A673 (cell line): ENCODE measurements at places on chromosomes 1 and 21. TPM values are rescaled to one million over a fixed set of nuclear protein-coding genes. Genes with fewer than 3 reads are reported as not detected.
A peak's percentile ranks its signal among the peaks of the same experiment; 100 is the strongest.

DNA sequence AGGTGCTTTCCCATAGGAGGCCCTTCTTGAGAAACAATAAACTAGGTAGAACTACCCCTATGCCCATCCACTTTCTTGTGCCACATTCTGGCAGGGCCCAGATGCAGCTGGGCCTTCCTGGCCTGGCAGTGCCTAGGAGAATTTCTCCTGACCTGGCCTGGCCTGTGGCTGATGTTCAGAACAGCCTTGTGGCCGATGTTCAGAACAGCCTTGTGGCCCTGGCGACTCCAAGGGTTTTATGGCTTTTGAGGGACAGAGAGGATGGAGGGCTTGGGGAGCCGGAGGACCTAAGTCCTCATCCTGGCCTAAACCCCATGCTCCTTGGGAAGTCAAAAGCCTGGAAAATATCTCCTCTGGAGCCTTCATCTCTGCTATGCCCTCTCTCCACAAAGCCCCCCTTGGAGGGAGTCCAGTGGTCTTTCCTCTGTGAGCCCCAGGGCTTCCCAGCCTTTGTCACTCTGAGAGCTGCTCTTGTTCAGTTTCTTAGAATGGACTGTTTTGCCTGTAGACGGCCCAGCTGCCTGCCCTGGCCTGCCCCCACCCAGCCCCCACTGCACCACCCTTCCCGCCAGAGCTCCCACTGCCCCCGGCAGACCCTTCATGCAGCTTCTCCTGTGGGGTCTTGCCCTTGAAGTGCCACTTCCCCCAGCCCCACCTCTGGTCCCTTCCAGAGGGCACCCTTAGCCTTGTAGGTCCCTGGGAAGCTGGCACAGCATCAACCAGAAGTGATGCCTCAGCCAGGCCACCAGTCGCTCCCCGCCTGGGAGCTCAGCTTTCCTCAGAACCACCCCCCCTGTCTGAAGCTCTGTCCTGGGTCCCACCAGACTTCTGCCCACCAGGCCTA, 7.0 kb downstream of the GPR37L1 start:
- H3K36me3 ChIP-seq = peaks cover 16% of the 10 kb centered on the region
- DNase-seq = no peak
- H3K27ac ChIP-seq = no peak overlapping the region
- no peak overlapping the region for H3K4me3 ChIP-seq
- H3K27me3 ChIP-seq = no peaks in the 10 kb centered on the region
- H3K4me1 ChIP-seq = peaks cover 4% of the 10 kb centered on the region

- no peaks in the 10 kb centered on the region for H3K36me3 ChIP-seq
- no peak overlapping the region for H3K4me3 ChIP-seq
- no peaks in the 10 kb centered on the region for H3K4me1 ChIP-seq
- H3K27me3 ChIP-seq = no peaks in the 10 kb centered on the region
- no peak overlapping the region for H3K27ac ChIP-seq
Measured at GRCh38 chr21:36297938-36298572, 21.9 kb upstream of the MORC3 start.

- no peak overlapping the region for H3K4me3 ChIP-seq
- no peak overlapping the region for H3K27ac ChIP-seq
- no peak for DNase-seq
- H3K27me3 ChIP-seq = no peaks in the 10 kb centered on the region
Measured at GRCh38 chr1:20109223-20109856, 10.0 kb downstream of the PLA2G2D start.

DNA sequence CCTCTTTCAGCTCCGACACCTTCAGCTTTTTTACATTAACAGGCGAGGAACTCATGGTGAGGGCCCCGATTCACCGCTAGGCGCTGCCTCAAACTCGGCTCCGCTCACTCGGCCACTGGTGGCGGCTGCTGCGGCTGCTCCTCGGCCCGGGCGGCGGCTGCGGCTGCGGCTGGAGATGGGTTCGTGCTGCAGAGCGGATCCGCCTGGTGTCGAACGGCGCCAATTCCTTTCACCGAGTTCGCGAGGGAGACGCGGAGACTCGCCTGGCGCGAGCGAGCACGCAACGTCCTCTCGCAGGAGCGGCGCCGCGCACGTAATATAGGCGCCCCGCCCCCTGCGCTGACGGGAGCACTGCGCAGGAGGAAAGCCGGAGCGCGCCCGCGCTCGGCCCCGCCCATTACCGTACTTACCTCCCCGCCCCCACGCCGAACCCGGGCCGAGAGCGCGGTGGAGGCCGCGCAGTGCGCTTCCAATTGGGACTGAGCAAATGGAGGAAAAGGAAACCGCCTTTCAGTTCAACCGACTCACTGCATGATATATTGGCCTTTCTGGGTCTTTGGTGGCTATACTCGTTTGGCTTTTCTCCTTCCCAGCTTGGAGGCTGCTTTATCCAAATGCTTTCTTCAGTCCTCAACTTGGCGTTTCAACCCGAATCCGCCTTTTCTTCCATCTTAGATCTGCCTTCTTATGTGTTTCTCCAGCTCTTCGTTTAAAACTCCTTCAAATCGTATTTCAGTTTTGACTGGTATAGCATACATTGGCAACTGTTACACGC, at the start of gene HNRNPU:
Gene HNRNPU (minus strand): TSS at position 291 of the 775 bp plus-strand sequence. CDS start 236 bp downstream, at position 55.
- peaks cover 21% of the 10 kb centered on the region for H3K4me1 ChIP-seq
- H3K27me3 ChIP-seq = no peaks in the 10 kb centered on the region
- peaks cover 30% of the 10 kb centered on the region for H3K36me3 ChIP-seq
- H3K4me3 ChIP-seq = peak within 1 kb of the TSS; percentile 82
- peak within 1 kb of the TSS; percentile 99 for H3K27ac ChIP-seq

GRCh38 chr1:3553166-3553939, 58.0 kb downstream of the MEGF6 start:
- DNase-seq = no peak
- H3K4me1 ChIP-seq = no peaks in the 10 kb centered on the region
- H3K27me3 ChIP-seq = no peaks in the 10 kb centered on the region

GRCh38 chr21:28337315-28337714, 655.4 kb downstream of the LTN1 start:
- no peak overlapping the region for H3K4me3 ChIP-seq
- H3K36me3 ChIP-seq = no peaks in the 10 kb centered on the region
- no peaks in the 10 kb centered on the region for H3K27me3 ChIP-seq
- DNase-seq = peak; percentile 66

- no peak overlapping the region for H3K27ac ChIP-seq
- no peaks in the 10 kb centered on the region for H3K27me3 ChIP-seq
- H3K4me3 ChIP-seq = no peak overlapping the region
- no peak for DNase-seq
- no peaks in the 10 kb centered on the region for H3K36me3 ChIP-seq
Measured at GRCh38 chr21:31446226-31446855, 102.3 kb upstream of the TIAM1 start.

- no peak overlapping the region for H3K4me3 ChIP-seq
- H3K27ac ChIP-seq = no peak overlapping the region
- no peak for DNase-seq
- no peaks in the 10 kb centered on the region for H3K27me3 ChIP-seq
- H3K36me3 ChIP-seq = no peaks in the 10 kb centered on the region
Measured at GRCh38 chr1:82472489-82473131, 671.9 kb downstream of the ADGRL2 start.

- no peaks in the 10 kb centered on the region for H3K27me3 ChIP-seq
- no peak overlapping the region for H3K27ac ChIP-seq
- H3K4me1 ChIP-seq = no peaks in the 10 kb centered on the region
- no peak overlapping the region for H3K4me3 ChIP-seq
- DNase-seq = no peak
Measured at GRCh38 chr1:24899581-24900485, 30.2 kb downstream of the RUNX3 start.

DNA sequence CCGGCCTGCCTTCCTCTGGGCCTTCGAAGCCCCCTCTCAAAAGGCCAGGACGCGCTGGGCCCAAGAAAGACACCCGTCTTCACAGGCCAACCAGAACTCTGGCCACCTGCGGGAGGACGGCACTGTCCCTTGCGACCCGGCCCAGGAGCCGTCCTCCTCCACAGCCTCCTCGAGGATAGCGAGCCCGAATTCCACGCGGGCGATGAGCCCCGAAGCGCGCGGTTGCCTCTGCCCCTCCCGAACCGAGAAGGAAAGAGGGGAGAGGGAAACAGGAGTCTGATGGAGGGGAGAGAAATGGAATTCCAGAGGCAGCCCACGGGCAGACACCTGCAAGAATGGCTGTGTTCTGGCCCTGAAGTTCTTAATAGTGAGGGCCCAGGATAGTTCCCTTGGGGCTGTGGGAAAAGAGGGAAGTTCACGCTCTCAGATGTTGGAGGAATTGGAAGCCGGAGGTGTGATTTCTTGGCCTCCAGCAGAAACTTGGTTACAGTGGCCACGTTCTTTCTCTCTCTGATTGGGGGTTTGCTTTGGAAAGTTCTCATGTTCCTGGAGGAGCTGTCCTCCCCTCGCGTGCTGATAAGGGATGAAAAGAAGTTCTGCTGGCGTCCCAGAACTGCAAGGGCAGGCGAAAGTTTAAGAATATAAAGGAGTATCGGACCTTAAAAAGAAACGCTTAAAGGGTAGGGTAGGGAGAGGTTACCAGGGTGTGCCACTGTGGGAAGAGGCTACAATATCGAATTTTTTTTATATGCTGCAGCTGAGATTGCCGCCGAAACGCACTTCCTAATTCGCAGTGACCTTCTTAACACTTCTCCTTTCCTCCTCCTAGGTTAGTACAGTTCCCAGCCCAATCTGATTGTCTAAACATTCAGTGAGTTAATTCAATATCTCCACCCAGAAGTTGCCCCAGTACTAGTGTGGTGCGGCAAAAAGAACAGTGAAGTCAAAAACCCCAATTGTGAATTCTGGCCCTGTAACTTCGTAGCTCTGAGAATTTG, 5.8 kb upstream of the SLC44A5 start:
- no peaks in the 10 kb centered on the region for H3K4me1 ChIP-seq
- no peaks in the 10 kb centered on the region for H3K36me3 ChIP-seq
- no peak overlapping the region for H3K27ac ChIP-seq
- H3K4me3 ChIP-seq = peak overlapping the region; percentile 61
- DNase-seq = no peak
- H3K27me3 ChIP-seq = peaks cover 42% of the 10 kb centered on the region

GRCh38 chr1:31503570-31503969, 72.7 kb upstream of the TINAGL1 start:
- H3K36me3 ChIP-seq = no peaks in the 10 kb centered on the region
- H3K27me3 ChIP-seq = no peaks in the 10 kb centered on the region
- no peak for DNase-seq
- H3K4me1 ChIP-seq = no peaks in the 10 kb centered on the region
- no peak overlapping the region for H3K27ac ChIP-seq

GRCh38 chr1:148292915-148293314, 140.8 kb upstream of the NBPF11 start:
- H3K27me3 ChIP-seq = no peaks in the 10 kb centered on the region
- H3K4me3 ChIP-seq = no peak overlapping the region
- no peaks in the 10 kb centered on the region for H3K36me3 ChIP-seq

GRCh38 chr1:43960798-43961197, 9.0 kb upstream of the DPH2 start:
- no peak overlapping the region for H3K27ac ChIP-seq
- DNase-seq = no peak
- H3K4me1 ChIP-seq = no peaks in the 10 kb centered on the region
- H3K4me3 ChIP-seq = no peak overlapping the region

- H3K4me1 ChIP-seq = no peaks in the 10 kb centered on the region
- no peaks in the 10 kb centered on the region for H3K36me3 ChIP-seq
Measured at GRCh38 chr1:4594286-4594991, 60.0 kb upstream of the AJAP1 start.

DNA sequence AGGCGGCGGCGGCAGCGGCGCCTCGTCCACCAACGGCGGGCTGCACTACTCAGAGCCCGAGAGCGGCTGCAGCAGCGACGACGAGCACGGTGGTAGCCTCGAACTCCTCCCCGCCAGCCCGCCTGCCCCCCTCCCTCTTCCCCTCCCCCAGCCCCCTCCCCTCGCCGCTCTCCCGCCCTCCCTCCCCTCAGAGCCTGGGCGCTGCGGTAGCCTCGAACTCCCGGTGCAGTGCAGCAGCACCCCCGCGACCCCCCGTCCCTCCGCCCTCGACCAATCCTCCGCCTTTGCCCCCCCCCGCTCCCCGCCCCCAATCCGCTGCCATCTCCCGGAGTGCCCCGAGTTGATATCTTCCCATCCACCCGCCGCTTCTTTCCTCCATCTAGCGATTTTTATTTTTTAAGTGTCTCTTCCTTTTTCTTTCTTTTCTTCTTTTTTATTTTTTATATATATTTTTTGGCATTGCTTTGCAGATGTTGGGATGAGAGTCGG, 516 bp downstream of the RCOR3 start:
- H3K4me3 ChIP-seq = peak overlapping the region; percentile 98
- peak overlapping the region; percentile 96 for H3K27ac ChIP-seq
- DNase-seq = peak; percentile 75
- H3K4me1 ChIP-seq = peaks cover 17% of the 10 kb centered on the region

DNA sequence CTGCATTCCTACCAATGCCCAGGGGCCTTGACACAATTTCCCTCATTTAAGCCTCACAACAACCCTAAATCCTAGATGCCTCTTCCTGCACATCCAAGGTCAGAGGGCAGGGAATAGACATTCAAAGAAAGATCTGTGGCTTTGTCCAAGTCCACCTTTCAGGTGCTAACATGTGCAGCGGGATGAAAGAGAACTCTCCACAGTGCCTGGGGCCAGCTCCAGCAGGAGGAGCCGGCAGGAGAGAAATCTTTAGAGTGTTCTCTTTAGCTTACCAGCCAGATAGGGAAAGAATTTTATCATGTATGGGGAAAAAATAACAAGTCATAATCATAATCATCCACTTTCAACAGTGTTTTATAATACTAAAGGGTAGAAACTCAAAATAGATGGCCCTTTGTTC, 319.7 kb downstream of the MATN1 start:
- no peak overlapping the region for H3K27ac ChIP-seq
- H3K36me3 ChIP-seq = no peaks in the 10 kb centered on the region
- H3K4me3 ChIP-seq = no peak overlapping the region
- peaks cover 19% of the 10 kb centered on the region for H3K4me1 ChIP-seq
- DNase-seq = no peak
- no peaks in the 10 kb centered on the region for H3K27me3 ChIP-seq

- peaks cover 5% of the 10 kb centered on the region for H3K27me3 ChIP-seq
- H3K36me3 ChIP-seq = no peaks in the 10 kb centered on the region
- DNase-seq = no peak
- H3K4me1 ChIP-seq = no peaks in the 10 kb centered on the region
- no peak overlapping the region for H3K4me3 ChIP-seq
- H3K27ac ChIP-seq = no peak overlapping the region
Measured at GRCh38 chr1:181448461-181448860, 34.9 kb upstream of the CACNA1E start.

GRCh38 chr21:43281661-43282357, 113.0 kb downstream of the CRYAA start:
- no peaks in the 10 kb centered on the region for H3K27me3 ChIP-seq
- no peak overlapping the region for H3K27ac ChIP-seq
- DNase-seq = no peak
- no peaks in the 10 kb centered on the region for H3K4me1 ChIP-seq

GRCh38 chr21:44523567-44524413, 16.2 kb downstream of the KRTAP10-1 start:
- no peaks in the 10 kb centered on the region for H3K27me3 ChIP-seq
- no peak overlapping the region for H3K27ac ChIP-seq
- no peaks in the 10 kb centered on the region for H3K36me3 ChIP-seq
- no peak overlapping the region for H3K4me3 ChIP-seq
- DNase-seq = no peak

Gene TGFBR3
- 3.1 and 4.0 TPM in 2 replicates for total RNA-seq

Gene PCP4
- total RNA-seq = not detected in 2 replicates

Gene MECR
- total RNA-seq = 39.0 and 39.3 TPM in 2 replicates

Gene PAQR6
- total RNA-seq = 4.1 and 5.4 TPM in 2 replicates

Gene ANGPTL3
- not detected in 2 replicates for total RNA-seq

Gene MRAP
- not detected in 2 replicates for total RNA-seq

Gene SYNC
- total RNA-seq = 0.71 TPM in 1 of 2 replicates, not detected in the other

Gene FCGR3A
- total RNA-seq = not detected in 2 replicates

Gene SWT1
- total RNA-seq = 3.3 and 4.8 TPM in 2 replicates

Gene ZNF648
- not detected in 2 replicates for total RNA-seq
